A549 treated with Mapracorat at 1 μM for 4 hours (cell line): ENCODE measurements at places on chromosomes 4 and X. TPM values are rescaled to one million over a fixed set of nuclear protein-coding genes. Genes with fewer than 3 reads are reported as not detected.

FANCB gene
- 2.6 to 4.2 TPM (median 3.1 TPM) in 5 replicates for total RNA-seq

FABP2 gene
- total RNA-seq, result not detected in 5 replicates

BMX gene
- total RNA-seq, result not detected in 5 replicates

RIPPLY1 gene
- total RNA-seq, result not detected in 5 replicates

HHIP gene
- total RNA-seq, result 0.60 to 1.1 TPM (median 0.98 TPM) in 5 replicates

GRIPAP1 gene
- total RNA-seq, result 17.3 to 20.9 TPM (median 19.0 TPM) in 5 replicates

PHKA1 gene
- total RNA-seq, result 24.0 to 31.5 TPM (median 29.1 TPM) in 5 replicates

MGARP gene
- 0.30 to 0.81 TPM (median 0.71 TPM) in 5 replicates for total RNA-seq

SATL1 gene
- total RNA-seq, result not detected in 5 replicates

ZBED1 gene
- 28.9 to 35.8 TPM (median 33.5 TPM) in 5 replicates for total RNA-seq

UGT8 gene
- 0.07 to 0.15 TPM (median 0.13 TPM) in 5 replicates for total RNA-seq

GLUD2 gene
- 1.8 to 2.8 TPM (median 2.4 TPM) in 5 replicates for total RNA-seq

CORIN gene
- total RNA-seq, result 0.15 TPM in 1 of 5 replicates, not detected in the others

TSPAN7 gene
- 1.8 to 2.9 TPM (median 2.5 TPM) in 5 replicates for total RNA-seq

MAP7D2 gene
- total RNA-seq, result 5.1 to 6.1 TPM (median 5.7 TPM) in 5 replicates

SSX1 gene
- not detected in 5 replicates for total RNA-seq

LAS1L gene
- 63.2 to 67.6 TPM (median 65.5 TPM) in 5 replicates for total RNA-seq

TMSB15A gene
- total RNA-seq, result 0.60 to 1.2 TPM (median 0.89 TPM) in 5 replicates

GAGE12H gene
- total RNA-seq, result not detected in 5 replicates

PLS3 gene
- 169 to 219 TPM (median 187 TPM) in 5 replicates for total RNA-seq

CPE gene
- total RNA-seq, result 1.5 to 2.6 TPM (median 1.7 TPM) in 5 replicates

PSAPL1 gene
- total RNA-seq, result 0.13 to 0.28 TPM (median 0.22 TPM) in 5 replicates

SLC10A6 gene
- total RNA-seq, result not detected in 5 replicates

FGF13 gene
- 0.13 TPM in 1 of 5 replicates, not detected in the others for total RNA-seq

GNRHR gene
- total RNA-seq, result not detected in 5 replicates

TBC1D19 gene
- 3.2 to 4.7 TPM (median 4.4 TPM) in 5 replicates for total RNA-seq

MAGEB1 gene
- total RNA-seq, result not detected in 5 replicates

P2RY4 gene
- total RNA-seq, result not detected in 5 replicates

RAB9A gene
- total RNA-seq, result 29.9 to 35.1 TPM (median 31.4 TPM) in 5 replicates

CSN2 gene
- not detected in 5 replicates for total RNA-seq

RTL3 gene
- 0.06 to 0.28 TPM (median 0.07 TPM) in 4 of 5 replicates, not detected in the other for total RNA-seq

MAGEB18 gene
- total RNA-seq, result not detected in 5 replicates

RASGEF1B gene
- total RNA-seq, result not detected in 5 replicates

RTL9 gene
- 0.09 to 0.13 TPM (median 0.11 TPM) in 5 replicates for total RNA-seq

OCRL gene
- 18.4 to 25.7 TPM (median 24.8 TPM) in 5 replicates for total RNA-seq

GAGE12E gene
- not detected in 5 replicates for total RNA-seq

CXCL6 gene
- not detected in 5 replicates for total RNA-seq

MPP1 gene
- 16.0 to 17.7 TPM (median 16.4 TPM) in 5 replicates for total RNA-seq
